Progenitor cell of endocrine pancreas (in vitro differentiated cells): ENCODE measurements at places on chromosomes 1 and 21.

DNA sequence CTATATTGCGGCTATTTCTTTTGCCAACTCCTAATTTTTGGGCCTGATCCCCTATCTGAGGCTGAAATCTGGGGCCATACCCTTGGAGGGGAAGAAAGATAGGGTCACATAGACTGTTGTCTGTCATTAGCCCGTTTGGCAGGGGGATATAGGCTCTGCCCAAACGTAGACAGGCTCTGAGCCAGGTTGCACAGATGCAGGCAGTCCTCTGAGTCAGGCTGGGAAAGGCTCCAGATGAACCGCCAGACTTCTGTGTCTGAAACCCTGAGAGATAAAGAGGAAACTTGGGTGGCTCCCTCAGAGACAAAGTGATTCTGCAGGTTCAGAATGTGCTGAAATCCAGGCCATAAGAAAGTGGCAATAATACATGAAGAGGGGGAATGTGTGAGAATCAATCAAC lies 4.0 kb upstream of the CAP1 start:
- no peak overlapping the region for H3K27ac ChIP-seq
- H3K36me3 ChIP-seq, result no peaks in the 10 kb centered on the region
- no peak for DNase-seq
- H3K4me3 ChIP-seq, result no peak overlapping the region

DNA sequence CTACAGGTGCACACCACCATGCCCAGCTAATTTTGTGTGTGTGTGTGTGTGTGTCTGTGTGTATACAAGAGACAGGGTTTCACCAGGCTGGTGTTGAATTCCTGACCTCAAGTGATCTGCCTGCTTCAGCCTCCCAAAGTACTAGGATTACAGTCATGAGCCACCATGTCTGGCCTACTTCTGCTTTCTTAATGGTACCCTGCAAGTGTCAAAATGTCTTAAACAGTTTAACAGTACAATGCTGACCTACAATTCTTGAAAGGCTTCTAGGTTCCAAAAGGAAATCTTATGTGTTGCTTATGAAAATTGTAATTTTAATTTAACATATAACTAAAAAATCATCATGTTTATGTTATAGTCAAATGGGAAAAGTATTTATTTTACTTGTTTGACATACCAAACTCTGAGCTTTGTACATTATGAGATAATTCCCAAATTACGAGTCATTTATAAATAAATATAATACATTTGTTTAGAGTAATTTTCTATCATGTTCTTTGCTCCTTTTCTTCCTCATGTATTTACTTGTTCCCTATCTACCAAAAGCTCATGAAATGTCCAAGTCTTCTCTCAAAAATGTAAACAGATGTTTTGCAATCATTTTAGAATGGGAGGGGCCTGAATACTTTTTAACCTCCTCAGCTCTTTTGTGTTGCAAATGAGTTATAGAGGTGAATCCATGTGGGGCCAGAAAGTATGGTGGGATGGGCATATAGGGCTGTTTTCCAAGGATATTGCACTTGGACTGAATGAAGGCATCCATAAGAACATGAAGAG lies 8.4 kb upstream of the VCAM1 start:
- H3K36me3 ChIP-seq, result no peaks in the 10 kb centered on the region
- DNase-seq, result no peak
- no peak overlapping the region for H3K4me3 ChIP-seq
- no peak overlapping the region for H3K27ac ChIP-seq

DNA sequence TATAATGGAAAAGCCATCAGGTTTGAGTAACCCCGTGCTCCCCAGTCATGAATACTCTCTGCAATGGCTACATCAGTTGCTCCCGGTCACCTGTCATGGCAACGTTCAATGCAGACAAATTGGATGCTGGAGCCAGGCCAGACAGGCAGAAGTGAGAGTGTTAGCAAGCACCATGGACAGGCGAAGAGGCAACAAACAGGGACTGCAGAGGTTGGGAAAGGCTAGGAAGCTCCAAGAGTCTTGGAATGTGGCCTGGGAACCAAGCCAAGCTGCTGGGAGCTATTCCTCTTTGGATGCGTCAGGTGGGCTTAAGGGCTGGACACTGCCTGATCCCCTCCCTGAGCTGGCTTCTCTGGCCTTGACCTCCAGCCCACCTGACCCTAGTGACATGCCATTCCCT lies 102.9 kb downstream of the ACTL8 start:
- peaks cover 10% of the 10 kb centered on the region for H3K27me3 ChIP-seq
- no peak overlapping the region for H3K4me3 ChIP-seq
- H3K36me3 ChIP-seq, result no peaks in the 10 kb centered on the region
- no peaks in the 10 kb centered on the region for H3K4me1 ChIP-seq
- DNase-seq, result no peak

GRCh38 chr1:152034654-152035538 lies 1.9 kb downstream of the S100A11 start:
- peaks cover 11% of the 10 kb centered on the region for H3K36me3 ChIP-seq
- H3K27me3 ChIP-seq, result peaks cover 3% of the 10 kb centered on the region
- peaks cover 24% of the 10 kb centered on the region for H3K4me1 ChIP-seq
- H3K4me3 ChIP-seq, result peak overlapping the region; percentile 91
- peak overlapping the region; percentile 92 for H3K27ac ChIP-seq

DNA sequence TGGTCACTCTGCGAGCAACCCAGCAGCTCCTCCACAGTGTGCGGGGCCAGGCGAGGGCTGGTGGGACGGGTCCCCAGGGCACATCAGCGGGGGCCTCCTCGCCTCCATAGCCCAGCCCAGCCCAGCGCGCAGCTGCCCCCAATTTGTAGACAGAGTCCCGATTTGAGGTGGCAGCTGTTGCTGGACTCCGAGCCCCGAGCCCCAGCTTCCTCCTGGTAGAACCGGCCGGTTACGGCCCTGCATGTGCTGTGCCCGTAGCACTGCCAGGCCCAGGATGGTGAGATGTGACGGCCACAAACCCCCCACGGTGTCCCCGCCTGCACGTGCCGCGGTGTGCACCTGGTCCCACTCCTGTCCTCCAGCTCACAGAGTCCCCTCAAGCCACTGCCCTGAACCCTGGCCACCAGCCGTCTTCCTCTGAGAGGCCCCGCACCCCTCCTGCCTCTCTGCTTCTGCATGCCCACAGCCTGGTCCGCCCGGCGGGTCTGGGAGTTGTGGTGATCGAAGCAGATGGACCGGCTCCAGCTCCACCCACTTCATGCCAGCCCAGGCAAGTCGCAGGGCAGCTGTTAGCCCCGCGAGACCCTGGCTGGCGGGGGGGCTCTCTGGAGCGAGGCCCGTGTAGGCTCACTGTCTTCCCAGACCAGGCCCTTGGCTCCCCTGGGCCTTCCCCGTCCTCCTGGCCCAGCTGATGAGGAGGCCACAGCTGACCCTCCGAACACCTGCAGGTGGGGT lies 55.5 kb downstream of the MORN1 start:
- no peaks in the 10 kb centered on the region for H3K36me3 ChIP-seq
- H3K4me3 ChIP-seq, result no peak overlapping the region
- H3K27ac ChIP-seq, result no peak overlapping the region

DNA sequence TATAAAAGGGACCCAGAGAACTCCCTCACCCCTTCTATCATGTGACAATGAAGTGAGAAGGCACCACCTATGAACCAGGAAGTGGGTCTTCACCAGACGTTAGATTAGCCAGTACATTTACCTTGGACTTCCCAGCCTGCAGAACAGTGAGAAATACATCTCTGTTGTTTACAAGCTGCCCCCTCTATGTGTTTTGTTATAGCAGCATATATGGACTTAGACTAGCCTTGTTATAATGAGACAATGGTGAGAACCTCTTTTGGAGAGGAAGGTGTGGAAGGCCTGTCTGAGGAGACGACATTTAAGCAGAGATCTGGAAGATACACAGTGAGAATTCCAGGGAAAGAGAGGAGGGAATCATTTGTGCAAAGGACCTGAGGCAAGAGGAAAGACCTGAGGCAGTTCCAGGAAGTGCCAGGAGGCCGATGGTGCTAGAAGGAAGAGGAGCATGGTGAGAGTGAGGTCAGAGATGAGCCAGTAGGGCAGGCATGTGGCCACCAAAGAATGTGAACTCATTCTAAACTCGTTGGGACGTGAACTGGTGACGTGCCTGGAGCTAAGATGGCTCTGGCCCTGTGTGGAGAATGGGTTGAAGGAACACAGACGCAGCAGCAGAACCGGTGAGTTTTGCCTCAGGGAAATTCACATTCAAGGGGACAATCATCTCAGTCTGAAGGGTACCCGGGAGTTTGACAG lies 98.9 kb upstream of the IRF2BP2 start:
- H3K4me1 ChIP-seq, result peaks cover 31% of the 10 kb centered on the region
- peak overlapping the region; percentile 21 for H3K27ac ChIP-seq
- H3K36me3 ChIP-seq, result no peaks in the 10 kb centered on the region
- no peak for DNase-seq
